MG63 (cell line): ENCODE measurements at places on chromosomes 16 and 17. TPM values are rescaled to one million over a fixed set of nuclear protein-coding genes. Genes with fewer than 3 reads are reported as not detected.

DNA sequence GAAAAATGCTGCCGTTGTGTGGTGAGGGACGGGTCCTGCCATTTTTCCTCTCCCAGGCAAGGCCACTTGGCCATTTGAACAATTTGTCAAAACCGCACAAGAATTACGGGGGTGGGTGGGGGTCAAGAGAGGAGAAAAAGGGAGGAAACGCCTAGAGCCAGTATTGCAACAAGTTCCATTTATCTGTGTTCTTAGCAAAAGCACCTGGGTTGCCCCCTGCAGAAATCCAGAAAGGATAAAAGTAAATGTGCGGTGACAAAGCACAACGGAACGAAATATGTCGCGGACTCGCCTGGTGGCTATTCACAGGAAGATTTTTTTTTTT, 209.4 kb downstream of the ZFHX3 start:
- no peak for DNase-seq

DNA sequence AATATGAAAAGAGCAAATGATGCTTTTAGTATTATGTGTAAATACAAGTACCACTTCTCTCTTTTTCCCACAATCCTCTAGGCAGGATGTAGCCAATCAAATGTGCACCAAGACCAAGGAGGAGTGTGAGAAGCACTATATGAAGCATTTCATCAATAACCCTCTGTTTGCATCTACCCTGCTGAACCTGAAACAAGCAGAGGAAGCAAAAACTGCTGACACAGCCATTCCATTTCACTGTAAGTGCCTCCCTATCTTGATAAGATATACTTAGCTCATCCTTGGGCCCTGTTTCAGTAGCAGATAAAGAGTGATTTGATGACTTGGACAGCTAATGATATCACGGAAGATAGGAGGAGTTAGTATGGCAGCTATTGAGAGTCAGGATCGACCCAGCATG, 33.7 kb downstream of the TADA2A start:
- DNase-seq, result no peak

The MPP2 gene
- 1.0 and 3.7 TPM in 2 replicates for total RNA-seq

DNA sequence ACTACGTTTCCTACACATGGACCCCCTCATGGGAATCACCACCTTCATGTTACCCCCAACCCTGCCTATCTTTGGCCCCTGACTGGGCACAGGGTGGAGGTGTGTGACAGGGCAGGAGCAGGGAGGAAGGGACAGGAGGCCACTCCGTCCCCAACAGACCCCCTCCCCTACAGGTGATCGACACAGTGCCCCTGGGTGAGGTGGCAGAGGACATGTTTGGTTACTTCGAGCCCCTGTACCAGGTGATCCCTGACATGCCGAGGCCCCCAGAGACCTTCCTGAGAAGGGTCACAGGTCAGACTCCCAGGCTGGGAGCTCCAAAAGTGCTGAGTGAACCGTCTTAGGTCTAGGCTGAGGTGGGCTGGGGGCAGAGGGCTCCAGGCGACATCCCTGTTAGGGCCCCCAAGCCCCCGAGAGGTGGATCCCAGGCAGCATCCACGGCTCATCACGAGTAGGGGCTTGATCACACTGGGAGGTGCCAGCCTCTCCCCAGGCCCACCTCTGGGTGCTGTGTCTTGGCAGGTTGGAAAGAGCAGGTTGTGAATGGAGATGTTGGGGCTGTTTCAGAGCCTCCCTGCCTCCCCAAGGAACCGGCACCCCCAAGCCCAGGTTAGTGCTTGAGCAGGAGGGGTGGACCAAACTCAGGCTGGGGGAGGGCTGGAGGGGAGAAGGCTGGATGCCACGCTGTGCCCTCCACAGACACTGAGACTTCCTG, 1.5 kb downstream of the ACBD4 start:
- no peak for DNase-seq

GRCh38 chr17:76122431-76123190, 18.4 kb downstream of the FOXJ1 start:
- DNase-seq, result no peak

GRCh38 chr17:78357672-78358537, 2.0 kb downstream of the SOCS3 start:
- no peak for DNase-seq

The GINS2 gene
- 12.8 and 19.2 TPM in 2 replicates for total RNA-seq

The SDR42E1 gene
- 1.2 and 2.7 TPM in 2 replicates for total RNA-seq

DNA sequence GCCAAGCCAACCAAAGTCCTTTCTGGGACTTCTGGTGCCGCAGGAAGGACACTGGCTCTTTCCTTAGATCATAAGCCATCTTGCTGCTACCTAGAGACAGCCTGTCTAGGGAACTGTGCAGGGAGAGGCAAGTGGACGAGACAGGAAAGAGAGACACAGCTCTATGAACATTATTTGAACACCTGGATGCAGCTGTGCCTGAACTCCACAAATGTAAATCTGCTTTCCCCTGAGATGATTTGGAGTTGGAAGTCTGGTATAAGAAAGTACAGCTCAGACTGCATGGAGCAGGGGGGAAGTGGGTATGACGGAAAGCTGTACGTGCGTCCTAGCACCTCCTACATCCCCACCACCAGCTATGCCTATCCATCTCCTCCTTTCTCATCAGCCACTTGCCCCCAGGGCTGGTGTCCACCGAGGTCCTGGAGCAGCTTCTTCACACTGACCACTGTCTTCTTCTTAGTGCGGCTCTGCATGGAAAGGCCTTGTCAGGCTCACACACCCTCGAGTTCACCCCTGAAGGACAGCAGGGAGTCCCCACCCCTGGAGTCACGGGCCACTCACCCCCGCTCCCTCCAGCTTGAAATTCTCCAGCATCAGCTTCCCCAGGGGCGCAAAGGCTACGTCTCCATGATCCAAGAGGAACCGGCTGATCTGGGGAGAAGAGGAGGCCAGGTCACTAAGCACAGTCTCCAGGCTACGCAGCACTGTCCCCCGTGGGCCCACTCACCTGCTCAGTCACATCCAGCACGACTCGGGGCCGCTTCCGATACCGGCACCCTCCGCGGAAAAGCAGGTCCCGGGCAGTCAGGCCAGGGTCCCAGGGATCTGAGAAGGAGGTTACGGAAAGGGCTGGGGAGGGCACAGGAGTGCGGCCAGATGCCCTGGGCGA, 3.9 kb downstream of the TAF1C start:
- DNase-seq, result no peak

GRCh38 chr17:55154101-55154500, 110.7 kb upstream of the HLF start:
- DNase-seq, result no peak

DNA sequence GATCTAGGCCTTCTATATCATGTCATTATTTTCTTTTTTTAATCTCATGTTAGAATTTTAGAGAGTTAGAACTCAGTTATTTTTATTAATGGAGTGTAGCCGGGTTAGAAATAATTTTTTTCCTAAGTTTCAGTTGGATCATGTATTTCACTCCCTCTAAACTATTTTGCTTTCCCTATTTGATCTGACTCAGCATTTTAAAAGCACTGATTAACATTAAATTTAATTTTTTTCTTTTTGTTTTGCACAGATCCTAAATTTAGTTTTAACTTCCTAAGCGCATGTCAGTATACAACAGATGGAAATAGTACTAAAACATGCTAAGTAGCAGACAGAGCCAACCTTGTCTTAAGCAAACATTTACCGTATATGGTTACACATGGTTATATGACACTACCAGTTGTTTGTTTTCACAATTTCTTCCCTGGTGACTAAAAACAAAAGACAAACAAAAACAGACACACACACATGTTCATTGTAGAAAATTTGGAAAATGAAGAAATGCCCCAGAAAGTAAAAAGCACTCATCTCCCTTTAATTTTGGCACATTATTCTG, 33.6 kb upstream of the RAB11FIP4 start:
- DNase-seq, result no peak

GRCh38 chr16:6494716-6495115, 837.9 kb upstream of the RBFOX1 start:
- no peak for DNase-seq

The SPNS2 gene
- total RNA-seq, result 0.22 and 4.2 TPM in 2 replicates

DNA sequence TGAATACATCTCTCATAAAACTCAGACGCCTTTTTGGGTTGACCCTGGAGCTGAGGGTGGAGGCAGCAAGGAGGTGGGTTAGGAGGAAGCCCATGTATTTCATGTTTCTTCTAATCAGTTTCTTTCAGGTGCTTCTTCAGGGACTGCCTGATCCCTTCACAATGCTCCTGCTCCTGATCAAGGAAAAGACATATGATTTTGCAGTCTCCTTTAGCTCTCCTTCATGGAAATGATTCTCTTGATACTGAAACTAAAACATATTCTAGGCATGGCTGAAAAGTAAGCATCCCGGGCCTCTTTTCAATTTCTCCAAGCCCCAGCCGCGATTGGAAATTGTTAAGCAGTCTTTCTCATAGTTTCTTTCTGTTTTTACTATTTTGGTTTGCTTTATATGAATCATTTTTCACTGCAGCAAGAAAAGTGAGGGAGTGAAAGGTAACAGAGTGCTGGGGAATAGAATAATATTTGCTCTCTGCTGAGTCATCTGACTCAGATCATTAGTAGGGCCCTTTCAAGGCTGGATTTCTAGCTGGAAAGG, 730.7 kb downstream of the CDH11 start:
- no peak for DNase-seq

The GPRC5C gene
- total RNA-seq, result 10.4 and 18.5 TPM in 2 replicates

DNA sequence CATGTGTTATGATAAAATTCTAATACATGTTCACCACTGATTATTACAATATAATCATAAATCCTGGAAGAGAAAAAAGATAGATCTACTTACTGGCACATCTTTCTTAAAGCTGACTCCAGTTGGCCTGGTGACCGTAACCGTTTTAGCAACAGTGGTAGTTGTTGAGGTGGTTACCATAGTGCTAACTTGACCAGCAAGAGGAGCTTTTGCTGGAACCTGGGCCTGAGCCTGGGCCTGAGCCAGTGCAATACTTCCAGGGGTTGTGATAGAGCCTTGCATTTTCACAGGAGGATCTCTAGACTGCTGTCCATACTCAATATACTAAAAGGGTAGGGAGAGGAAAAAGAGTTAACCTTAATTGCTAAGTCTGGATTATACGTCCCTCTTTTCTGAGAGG, 36.2 kb downstream of the SETD6 start:
- peak; percentile 21 for DNase-seq

GRCh38 chr17:50062293-50063243, 6.7 kb downstream of the ITGA3 start:
- peak; percentile 100 for DNase-seq
